ENCODE measurements at places on chromosomes 3 and 15. TPM values are rescaled to one million over a fixed set of nuclear protein-coding genes. Genes with fewer than 3 reads are reported as not detected.

BFSP2 gene
- total RNA-seq: not detected

RNU5B-1 gene
- not detected for total RNA-seq

IL16 gene
- 0.81 TPM for total RNA-seq

- DNase-seq: no peak
Observed at GRCh38 chr3:37026851-37027250, 33.5 kb downstream of the MLH1 start.

- no peak for DNase-seq
Observed at GRCh38 chr15:45181491-45182285, 6.1 kb downstream of the SHF start.

- DNase-seq: no peak
Observed at GRCh38 chr15:31279221-31280045, 47.2 kb upstream of the KLF13 start.

- DNase-seq: no peak
Observed at GRCh38 chr3:134643150-134643675, 7.6 kb downstream of the KY start.

DNA sequence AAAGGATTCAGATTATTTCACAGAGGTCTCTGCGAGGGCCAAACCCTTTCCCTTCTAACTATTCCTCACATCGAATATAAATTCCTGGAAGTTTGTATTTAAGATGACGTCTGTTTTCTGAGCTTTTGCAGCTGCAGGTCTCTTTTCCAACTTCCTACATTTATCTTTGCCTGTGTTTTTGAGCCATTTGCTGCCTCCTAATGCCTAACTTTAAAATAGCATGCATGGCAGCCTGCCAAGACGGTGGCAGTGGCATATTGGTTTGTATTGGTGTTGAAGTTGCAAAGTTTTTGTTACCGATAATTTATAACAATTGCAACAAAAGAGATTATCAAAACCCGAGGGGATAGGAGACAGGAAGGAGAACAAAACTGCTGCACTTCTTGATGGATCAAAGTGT is 187.1 kb upstream of the DNAJC19 start:
- DNase-seq: peak; percentile 26

- no peak for DNase-seq
Observed at GRCh38 chr3:177473903-177474302, 276.6 kb upstream of the TBL1XR1 start.
